NCI-H1930 (cell line): ENCODE measurements at places on chromosomes 6 and 20.
A peak's percentile ranks its signal among the peaks of the same experiment; 100 is the strongest.

DNA sequence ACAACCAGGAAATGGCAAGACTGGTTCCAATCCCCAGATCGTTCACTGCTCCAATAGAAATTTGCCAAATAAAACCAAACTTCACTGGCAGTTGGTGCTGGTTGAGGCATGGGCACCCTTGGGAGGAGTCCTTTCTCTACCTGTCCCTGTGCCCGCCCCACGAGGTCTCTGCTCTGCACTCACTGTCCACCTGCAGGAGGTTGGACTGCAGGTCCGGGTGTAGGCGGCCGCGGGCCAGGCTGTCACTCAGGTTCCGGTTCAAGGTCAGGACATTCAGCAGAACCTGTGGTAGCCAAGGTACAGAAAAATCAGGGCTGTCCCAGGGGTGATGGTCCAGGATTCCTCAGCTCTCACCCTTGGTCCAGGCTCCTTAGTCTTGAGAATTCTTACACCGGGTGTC is 22.9 kb downstream of the GGT7 start:
- DNase-seq = no peak

GRCh38 chr6:93407186-93407585 is 12.2 kb downstream of the EPHA7 start:
- no peak for DNase-seq

GRCh38 chr6:44742828-44743372 is 355.4 kb downstream of the CDC5L start:
- no peak for DNase-seq

- no peak for DNase-seq
These were observed 329.5 kb downstream of the PACRG start for GRCh38 chr6:163057260-163057659.

DNA sequence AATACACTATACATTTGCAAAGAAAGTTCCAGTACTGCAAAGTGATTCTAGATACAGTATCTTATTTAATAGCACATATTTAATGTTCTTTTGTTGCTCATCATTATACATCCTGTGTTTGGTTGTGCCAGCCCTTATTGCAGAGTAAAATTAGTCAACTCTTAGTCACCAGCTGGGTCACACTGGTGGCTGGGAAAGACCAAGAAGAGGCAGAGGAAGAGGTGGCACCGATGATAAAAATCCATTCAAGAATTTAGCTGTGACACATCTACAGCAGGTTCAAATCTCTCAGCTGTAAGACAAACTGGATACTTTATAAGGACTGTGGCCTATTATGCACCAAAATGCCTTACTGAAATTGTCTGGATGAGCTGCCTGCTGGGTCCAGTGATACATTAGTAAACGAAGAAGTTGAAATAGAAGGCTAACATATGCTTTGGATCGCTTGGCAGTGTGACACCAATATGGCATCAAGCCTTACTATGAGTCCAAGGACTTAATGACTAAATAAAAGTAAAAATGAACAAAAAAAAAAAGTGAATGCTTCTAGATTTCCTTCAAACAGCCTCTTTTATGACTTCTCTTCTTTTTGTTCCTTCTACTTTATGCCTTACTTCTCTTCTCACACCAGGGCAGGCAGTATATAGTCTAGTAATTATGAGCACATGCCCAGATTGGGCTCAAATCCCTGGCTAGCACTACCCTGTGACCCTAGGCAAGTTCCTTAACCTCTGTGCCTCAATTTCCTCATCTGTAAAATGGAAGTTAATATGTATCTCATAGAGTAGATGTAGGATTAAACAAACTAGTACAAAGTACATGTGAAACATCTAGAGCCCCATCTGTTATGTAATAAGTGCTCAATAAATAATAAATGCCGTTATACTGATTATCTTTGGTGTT is 29.4 kb upstream of the RNF8 start:
- DNase-seq = no peak

- DNase-seq = no peak
These were observed 3.8 kb downstream of the MEP1A start for GRCh38 chr6:46796848-46797580.

DNA sequence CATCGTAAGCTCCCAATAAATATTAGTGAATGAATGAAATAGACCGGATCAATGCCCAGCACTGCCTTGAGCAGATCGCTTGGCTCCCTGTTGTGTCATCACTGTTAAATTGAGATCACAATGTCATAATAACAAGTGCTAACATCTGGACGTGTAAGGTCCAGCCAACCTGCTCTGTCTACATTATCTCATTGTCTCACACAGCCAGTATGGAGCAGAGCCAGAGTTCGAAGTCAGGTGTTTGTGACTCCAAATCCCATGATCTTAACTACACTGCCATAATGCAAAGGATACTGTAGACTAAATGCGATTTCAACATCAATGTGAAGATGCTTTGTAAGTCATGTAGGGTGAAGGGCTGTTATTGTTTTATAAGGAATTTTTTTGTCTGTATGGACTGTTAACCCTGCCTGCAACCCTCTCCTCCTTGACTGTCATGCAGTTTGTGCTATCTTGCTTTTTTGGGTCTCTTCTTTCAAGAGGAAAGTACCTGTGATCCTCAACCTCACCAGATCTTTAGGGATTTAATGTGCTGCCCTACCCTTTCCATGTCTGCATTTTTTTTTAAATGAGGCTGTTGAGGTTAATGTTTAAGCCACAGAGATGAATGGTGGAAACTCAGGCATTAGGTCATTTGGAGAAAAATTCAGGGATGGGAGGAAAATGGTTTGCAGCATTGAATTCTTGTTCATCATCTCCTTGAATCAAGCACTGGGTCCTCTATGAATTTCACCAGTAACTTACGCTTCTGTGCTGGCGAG is 49.0 kb upstream of the OCSTAMP start:
- no peak for DNase-seq

DNA sequence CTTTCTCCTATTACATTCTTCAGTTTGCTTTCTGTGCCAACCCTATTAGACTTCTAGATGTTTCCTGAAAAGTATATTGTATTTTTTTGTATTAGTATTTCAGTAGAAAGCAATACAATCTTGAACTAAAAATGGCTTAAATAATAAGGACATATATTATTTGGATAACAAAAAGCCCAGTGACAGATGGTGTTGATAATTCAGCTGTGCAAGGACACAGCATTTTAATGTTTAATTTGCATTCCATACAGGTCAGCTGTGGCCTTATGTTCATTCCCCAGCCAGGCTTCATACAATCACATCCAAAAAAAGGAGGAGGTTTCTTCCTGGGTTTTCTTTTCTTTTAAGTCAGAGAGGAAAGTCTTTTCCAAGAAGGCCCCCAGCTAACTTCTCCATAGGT is 236.9 kb downstream of the CD109 start:
- no peak for DNase-seq

GRCh38 chr6:33049323-33050013 is 24.0 kb downstream of the HLA-DPA1 start:
- DNase-seq = no peak

DNA sequence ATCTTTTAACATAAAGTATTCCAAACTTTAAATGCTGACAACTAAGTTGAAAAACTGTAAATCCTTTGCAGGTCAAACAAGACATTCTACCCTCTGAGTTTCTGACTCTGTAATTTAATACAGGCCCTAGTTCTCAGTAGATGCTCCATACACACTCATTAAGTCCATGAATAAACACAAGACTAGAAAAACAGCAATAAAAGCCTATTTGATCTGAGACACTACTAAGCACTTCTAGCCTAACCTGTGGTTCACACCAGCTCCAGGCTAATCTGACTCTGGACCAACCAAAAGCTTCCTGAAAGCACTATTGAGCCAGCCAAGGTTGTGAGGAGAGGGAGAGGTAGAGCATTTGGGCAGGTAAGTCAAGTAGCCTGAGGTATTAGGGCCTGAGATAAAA is 103.9 kb downstream of the EPM2A start:
- no peak for DNase-seq

DNA sequence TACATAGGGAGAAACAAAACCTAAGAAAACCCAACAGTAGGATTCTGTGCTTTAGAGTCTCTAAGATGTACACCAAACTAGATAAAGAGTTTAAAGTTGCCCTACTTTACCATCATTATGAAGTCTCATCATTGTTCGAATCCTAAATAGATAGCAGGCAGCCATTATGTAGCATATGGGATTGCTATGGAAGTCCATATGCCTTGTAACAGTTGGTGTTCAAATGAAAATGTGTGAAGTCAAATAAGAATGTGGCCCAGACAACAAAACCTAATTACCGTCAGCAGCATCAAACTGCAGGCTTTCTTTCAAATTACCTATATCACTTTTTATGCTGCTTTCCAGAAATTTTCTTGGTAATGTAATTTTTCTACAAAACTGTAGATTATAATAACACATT is 1380.1 kb downstream of the GRIK2 start:
- no peak for DNase-seq

- DNase-seq = no peak
These were observed 24.8 kb downstream of the MAFB start for GRCh38 chr20:40663991-40664880.

GRCh38 chr6:138590796-138591709 is 91.8 kb upstream of the NHSL1 start:
- peak; percentile 60 for DNase-seq

- no peak for DNase-seq
These were observed 59.4 kb downstream of the GCNT2 start for GRCh38 chr6:10580570-10580969.

DNA sequence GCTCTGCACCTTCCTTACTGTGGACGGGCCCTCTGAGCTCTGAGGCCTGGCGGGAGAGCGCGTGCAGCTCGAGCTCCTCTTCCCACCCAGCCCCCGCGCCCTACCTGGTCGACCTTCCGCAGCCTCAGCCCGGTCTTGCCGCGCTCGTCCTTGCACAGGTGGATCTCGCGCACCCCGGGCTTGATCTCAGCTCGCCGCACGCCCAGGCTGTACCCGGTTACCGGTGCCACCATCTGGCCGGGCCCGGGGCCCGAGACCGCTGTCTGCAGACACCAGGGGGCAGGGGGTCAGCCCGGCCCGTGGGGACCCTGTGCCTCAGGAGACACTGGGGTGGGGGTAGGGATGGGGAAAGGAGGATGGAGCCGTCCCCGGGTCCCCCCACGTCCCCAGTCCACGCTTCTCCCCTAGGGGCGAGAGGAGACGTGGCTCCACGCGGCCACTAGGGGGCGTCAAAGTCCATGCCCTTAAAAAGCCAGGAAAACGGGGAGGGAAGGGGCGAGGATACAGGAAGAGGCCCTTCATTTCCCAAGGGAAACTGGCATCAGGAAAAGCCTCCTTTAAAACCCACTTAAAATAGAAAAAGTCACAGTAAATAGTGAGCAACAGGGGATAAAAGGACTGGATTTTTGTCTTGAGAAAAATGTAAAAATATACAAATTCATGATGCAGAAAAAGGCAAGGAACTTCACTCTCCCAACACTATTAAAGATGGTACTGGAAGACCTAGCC is 15.5 kb downstream of the SDCBP2 start:
- peak; percentile 58 for DNase-seq

DNA sequence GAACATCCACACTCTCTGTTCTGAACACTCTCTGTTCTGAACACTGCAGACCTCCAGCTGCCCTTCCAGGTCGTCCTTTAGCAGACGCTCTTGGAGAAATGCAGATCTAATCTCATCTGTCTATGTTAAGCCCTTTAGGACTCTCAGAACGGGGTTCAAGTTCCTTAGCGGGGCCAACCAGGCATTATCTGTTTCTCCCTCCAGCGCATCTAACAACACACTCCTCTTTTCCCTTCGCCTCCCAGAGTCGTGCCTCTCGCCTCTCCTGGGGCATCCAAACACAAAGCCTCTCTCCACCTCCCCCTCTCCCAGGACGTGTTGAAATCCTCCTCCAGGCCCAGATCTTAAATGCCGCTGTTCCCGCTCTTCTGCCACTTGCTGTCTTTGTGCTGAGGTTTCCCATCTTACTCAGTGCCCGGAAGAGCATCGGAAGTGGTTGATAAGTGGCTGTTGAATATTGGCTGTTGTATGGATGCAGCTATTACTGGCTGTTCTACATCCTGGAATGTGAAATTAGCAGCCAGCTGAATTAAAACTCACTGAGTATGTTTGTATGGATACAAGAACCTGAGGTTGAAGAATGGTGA is 108.4 kb upstream of the GGTLC1 start:
- DNase-seq = no peak
